ENCODE measurements at places on chromosomes 1 and 21. TPM values are rescaled to one million over a fixed set of nuclear protein-coding genes. Genes with fewer than 3 reads are reported as not detected.

Gene C1orf105
- polyA plus RNA-seq, result not detected

Gene CALML6
- not detected for polyA plus RNA-seq

Gene MEX3A
- 0.05 TPM for polyA plus RNA-seq

Gene TDRD10
- polyA plus RNA-seq, result not detected

Gene CSF3R
- polyA plus RNA-seq, result 1.9 TPM
